ENCODE measurements at places on chromosomes 2 and 18.
A peak's percentile ranks its signal among the peaks of the same experiment; 100 is the strongest.

- DNase-seq: no peak
Observed at GRCh38 chr2:234363011-234363487, 133.8 kb downstream of the ARL4C start.

GRCh38 chr2:18506883-18507509, 53.5 kb downstream of the RDH14 start:
- no peak for DNase-seq

DNA sequence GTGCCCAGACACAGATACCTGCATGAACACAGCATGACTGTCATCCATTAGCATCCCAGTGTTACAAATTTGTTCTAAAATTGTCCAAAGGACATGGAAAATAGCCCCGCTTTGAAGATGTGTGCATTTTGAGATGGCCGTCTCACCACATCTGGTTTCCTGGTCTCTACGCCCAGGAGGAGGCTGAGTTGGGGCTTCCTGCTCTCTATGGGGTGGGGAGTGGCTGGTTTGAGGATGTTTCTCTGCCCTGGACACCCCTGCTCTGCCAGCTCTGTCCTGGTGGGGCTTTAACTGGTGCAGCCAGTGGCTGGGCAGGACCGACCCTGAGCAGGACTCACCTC, 74.6 kb upstream of the SMAD7 start:
- DNase-seq: no peak

GRCh38 chr2:150888337-150888736, 373.3 kb downstream of the RBM43 start:
- no peak for DNase-seq

DNA sequence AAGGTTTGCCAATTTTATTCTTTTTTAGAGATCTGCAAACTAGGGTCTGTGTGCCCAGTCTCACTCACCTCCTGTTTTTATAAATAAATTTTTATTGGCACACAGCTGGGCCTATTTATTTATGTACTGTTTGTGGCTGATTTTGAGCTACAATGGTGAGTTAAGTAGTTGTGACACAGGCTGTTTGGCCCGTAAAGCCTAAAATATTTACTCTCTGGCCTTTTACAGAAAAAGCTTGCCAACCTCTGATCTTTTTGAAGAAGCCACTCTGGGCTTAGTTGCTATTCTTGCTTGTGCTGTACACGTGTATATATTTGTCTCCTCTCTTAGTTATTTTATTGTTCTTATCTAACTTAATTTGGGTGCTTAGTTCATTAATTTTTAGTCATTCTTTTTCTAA, 14.5 kb downstream of the NAB1 start:
- DNase-seq: no peak

- no peak for DNase-seq
Observed at GRCh38 chr2:9707008-9707407, 76.2 kb upstream of the YWHAQ start.

GRCh38 chr2:188512456-188512855, 220.8 kb downstream of the GULP1 start:
- no peak for DNase-seq

DNA sequence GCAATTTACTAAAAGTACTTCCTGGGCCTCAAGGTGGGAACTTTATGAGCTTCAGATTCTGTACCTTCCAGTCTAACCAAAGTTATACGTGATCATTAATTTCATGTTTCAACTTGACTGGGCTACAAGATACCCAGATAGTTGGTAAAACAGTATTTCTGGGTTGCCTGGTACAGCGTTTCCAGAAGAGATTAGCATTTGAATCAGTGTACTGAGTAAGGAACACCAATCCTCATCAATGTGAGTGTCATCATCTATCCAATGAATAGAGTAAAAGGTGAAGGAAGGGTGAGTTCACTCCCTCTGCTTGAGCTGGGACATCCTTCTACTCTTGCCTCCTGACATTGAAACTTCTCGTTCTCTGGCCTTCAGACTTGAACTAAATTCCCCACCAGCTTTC, 274.5 kb upstream of the ID2 start:
- no peak for DNase-seq

DNA sequence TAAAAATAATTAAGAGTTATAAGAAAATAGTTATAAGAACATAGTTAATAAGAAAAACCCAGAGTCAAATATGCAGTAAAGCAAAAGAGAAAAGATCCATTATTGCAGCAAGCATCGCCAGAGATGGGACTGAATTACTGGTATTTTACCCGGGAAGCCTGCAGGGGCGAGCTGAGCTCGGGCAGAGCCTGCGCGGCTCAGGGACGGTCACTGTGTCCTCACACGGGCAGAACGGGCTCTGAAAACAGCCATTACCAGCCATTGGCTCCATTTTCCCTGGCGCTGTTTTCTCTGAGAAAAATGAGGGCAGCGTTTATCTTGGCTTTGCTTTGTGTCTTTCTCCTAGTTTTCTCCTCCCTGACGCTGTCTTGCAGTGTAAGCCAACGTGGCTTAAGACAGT, 95.3 kb upstream of the ALKAL2 start:
- DNase-seq: no peak

- DNase-seq: no peak
Observed at GRCh38 chr2:204657024-204657423, 111.7 kb downstream of the PARD3B start.

DNA sequence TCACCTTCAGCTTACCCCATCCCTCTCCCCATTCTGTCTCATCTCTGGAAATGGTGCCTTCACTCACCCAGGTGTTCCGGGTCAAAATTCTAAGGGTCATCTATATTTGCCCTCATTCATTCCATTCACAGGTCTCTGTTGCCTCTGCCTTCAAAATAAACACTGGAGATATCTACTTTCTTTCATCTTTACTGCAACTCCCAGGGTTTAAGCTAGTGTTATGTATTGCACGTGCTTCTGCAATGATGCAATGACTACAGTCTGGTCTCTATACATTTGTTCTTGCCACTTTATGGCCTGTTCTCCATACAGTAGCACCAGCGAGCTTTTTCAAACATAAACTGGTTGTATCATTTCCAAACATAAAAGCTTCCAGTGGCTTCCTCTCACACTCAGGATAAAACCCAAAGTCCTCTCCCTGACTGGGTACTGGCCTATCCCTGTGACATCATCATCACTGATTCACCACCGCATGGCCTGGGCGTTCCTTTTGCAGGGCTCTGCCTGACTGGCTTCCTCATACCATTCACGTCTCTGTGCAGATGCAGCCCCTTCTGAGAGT, 14.3 kb downstream of the DSG2 start:
- DNase-seq: no peak

- DNase-seq: peak; percentile 66
Observed at GRCh38 chr2:38875576-38876367, at the start of the genes DHX57 and MORN2. Gene DHX57 (minus strand): TSS chr2:38875934. CDS start chr2:38868405, 7,529 bp downstream. Gene MORN2 (plus strand): TSS chr2:38875976.

GRCh38 chr2:98518101-98518500, 73.4 kb downstream of the INPP4A start:
- DNase-seq: peak; percentile 15

- DNase-seq: no peak
Observed at GRCh38 chr2:152019732-152020131, 79.1 kb downstream of the CACNB4 start.

- DNase-seq: no peak
Observed at GRCh38 chr2:235054919-235055318, 103.1 kb downstream of the SH3BP4 start.

DNA sequence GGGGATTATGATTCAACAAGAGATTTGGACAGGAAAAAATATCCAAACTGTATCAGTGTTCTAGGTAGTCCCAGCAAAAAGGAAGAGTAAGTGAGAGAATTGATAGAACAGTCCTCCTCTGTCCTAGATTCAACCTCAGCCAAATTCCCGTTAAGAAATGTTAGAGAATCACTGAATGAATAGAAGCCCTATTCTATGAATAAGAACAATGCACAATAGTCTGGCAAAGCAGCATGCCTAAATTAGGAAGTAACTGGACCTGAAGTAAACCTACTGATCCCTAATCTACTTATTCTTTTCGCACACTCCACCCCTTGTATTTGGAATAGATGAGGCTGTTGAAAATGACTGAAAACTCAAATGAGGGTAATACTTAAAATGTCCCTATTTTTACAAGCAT, 1665.5 kb downstream of the LRP1B start:
- DNase-seq: no peak

DNA sequence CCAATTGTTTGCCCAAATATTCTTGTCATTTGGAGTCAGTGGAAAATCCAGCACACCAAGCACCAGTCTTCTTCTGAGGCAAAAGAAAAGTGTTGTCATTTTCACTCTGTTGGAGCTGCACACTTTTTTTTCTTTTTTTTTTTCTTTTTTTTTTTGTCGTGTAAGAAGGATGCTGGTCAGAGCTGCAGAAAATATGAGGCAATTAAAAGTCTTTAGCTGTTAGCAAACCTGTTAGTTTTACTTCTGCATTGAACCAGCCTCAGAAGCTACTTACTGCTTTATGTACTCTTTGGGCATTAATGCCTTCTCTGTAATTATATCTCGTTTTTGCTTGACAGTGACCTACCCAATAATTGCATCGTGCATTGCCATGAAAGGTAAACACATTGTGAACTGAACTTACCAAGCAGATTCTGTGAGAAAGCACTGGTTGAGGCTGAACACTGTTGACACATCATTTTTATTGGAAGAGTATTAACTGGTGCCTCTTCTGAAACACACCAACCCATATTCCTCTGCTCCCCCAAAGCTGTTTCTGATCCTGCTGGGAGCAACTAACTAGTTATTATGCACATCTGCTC, 165.4 kb downstream of the CAPN13 start:
- DNase-seq: no peak

DNA sequence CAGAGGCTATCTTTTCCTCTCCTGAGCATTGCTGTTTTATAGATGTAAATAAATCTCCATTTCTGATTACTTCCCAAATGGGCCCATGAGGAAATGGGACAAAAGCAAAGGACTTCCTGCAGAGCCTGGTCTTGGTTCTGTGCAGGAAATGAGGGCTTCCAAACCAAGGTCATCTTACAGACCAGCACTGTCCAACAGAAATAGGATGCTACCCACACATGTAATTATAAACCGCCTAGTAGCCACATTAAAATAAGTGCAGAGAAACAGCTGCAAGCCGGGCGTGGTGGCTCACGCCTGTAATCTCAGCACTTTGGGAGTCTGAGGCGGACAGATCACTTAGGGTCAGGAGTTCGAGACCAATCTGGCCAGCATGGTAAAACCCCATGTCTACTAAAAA, 6.2 kb downstream of the TTL start:
- DNase-seq: no peak

GRCh38 chr2:184644685-184645084, 46.4 kb downstream of the ZNF804A start:
- no peak for DNase-seq

DNA sequence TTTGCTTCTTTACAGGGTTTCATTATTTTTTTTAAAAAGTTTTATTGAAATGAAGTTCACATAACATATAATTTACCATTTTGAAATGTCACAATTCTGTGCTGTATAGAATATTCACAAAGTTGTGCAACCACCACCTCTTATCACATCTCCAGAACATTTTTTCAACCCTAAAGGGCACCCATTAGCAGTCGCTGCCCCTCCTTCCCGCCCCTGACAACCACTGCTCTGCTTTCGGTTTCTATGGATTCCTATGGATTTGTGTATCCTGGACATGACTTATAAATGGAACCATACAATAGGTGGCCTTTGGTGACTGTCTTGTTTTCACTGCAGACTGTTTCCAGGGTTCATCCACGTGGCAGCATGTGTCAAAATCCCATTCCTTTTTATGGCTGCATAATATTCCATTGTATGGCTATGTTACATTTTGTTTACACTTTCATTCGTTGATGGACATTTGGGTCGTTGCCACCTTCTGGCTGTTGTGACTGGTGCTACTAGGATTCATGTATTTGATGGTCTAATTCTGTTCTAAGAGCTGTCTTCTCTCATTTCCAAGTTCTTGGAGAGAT, 52.6 kb downstream of the SH3BP4 start:
- DNase-seq: no peak

DNA sequence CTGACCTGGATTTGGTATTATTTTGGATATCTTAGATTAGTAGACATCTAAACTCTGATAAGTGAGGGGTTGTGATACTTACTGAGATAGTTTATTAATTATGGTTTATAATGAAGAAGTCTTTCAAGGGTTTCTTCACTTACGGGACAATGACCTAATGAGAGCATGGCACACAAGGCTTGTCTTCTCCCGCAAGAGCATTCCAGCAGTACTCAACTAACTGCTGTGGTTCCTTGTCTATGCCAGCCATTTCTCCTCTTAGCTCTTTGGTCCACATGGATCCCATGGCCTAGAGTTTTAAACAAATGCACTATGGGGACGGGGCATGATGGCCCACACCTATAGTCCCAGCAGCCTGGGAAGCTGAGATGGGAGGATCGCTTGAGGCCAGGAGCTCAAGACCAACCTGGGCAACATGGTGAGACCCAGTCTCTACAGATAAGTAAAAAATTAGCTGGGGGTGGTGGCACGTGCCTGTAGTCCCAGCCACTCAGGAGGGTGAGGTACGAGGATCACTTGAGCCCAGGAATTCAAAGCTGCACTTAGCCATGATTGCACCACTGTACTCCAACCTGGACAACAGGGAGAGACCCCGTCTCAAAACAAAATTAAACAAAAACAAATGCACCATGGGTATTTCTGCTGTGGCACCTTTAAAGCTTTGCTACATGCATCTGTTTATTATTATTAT, 161.7 kb upstream of the MYCN start:
- no peak for DNase-seq

DNA sequence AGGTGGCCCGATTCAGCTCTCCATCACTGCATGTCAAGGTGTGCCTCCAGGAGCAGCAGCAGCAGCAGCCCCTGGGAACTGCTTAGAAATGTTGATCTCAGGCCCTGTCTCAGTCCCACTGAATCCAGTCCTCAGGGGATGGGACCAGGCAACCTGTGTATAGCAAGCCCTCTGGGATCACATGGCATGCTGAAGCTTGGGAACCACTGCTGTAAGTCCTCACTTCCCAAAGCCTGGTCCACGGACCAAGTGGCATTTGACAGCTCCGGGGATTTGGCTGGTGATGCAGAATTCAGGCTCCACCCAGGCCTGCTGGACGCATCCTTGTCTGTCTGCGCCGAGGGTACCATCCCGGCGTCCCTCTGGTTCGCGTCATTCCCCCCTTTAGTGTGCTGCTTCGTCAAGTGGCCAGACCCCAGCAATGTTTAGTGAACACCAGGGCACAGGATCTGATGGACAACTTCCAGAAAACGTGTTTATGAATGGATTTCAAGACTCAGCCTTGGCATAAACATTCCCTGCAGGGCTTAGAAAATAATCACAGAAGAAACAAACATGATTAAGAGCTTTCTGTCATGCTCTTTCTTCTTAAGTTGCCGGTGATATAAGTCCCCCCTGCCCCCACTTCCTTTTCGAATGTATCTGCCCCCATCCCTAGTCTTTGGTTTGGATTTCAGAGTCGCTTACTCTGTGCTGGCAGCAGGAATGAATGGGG, 234.0 kb downstream of the GBX2 start:
- DNase-seq: no peak
